ENCODE measurements at places on chromosomes 12 and 14. TPM values are rescaled to one million over a fixed set of nuclear protein-coding genes. Genes with fewer than 3 reads are reported as not detected.

DNA sequence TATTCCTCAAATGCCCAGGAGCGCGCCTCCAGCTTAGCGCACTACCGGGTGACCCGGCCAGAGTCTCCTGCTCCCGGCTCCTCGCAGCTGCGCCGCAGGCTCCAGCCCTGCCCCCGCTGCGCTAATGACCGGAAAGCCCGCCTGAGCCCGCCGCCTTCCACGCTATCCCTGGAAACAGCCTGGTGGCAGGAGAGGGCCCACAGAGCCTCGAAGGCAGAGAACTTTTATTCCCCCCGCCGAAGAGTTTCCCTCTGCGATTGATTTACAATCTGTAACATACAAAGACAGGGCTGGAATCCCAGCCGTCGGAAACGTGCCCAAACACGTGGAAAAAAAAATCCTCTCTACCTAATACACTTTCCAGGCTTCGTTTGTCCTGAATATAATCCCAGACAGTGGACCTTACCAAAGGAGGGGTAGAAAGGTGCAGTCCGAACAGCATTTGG is 1.5 kb downstream of the COL2A1 start:
- peak overlapping the region; percentile 83 for H3K27ac ChIP-seq
- peak; percentile 42 for DNase-seq
- peak overlapping the region; percentile 54 for H3K4me3 ChIP-seq

DNA sequence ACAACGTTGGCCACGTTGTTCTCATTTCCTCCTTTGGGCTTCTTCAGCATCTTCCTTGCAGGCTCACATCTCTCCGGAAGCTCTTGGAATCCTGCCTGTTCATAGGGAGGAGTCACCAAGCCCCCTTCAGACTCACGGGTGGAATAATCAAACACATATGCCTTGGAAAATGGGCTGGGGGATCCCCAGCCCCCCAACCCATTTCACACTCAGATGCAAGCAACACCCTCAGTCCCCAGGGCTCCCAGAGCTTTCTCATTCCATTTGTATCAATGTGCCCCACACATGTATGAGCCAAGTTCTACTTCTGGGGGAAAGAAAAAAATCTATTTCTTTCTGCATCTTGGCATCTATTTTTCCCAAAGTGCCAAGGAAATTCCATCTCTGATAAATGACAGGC is 33.1 kb downstream of the WSCD2 start:
- no peak for DNase-seq
- H3K27me3 ChIP-seq = no peaks in the 10 kb centered on the region
- no peaks in the 10 kb centered on the region for H3K36me3 ChIP-seq
- peaks cover 6% of the 10 kb centered on the region for H3K4me1 ChIP-seq
- no peak overlapping the region for H3K27ac ChIP-seq
- no peak overlapping the region for H3K4me3 ChIP-seq

- H3K27ac ChIP-seq = no peak overlapping the region
- H3K4me3 ChIP-seq = no peak overlapping the region
- no peaks in the 10 kb centered on the region for H3K27me3 ChIP-seq
- DNase-seq = no peak
- H3K4me1 ChIP-seq = peaks cover 8% of the 10 kb centered on the region
- no peaks in the 10 kb centered on the region for H3K36me3 ChIP-seq
Observed at GRCh38 chr14:71491931-71492330, 440.3 kb upstream of the RGS6 start.

DNA sequence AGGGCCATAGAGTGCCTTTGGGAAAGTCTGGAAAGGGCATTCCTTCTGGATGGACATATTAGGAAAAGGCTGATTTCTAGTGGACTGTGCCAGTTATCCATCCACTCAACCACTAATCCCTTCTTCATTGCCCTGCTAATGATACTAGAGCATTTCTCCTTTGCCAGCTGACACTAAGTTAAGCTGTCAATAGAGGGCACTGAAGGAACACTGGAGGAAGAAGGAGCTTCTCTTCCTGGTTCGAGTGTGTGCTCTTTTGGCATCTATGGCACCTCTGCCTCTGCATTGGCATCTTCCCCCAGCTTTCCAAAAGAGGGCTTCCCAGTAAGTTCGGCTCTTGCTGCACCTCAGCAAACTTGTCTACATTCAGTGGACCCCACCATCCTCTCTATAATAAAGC is 165.4 kb downstream of the DERA start:
- H3K36me3 ChIP-seq = no peaks in the 10 kb centered on the region
- no peaks in the 10 kb centered on the region for H3K27me3 ChIP-seq
- DNase-seq = no peak

DNA sequence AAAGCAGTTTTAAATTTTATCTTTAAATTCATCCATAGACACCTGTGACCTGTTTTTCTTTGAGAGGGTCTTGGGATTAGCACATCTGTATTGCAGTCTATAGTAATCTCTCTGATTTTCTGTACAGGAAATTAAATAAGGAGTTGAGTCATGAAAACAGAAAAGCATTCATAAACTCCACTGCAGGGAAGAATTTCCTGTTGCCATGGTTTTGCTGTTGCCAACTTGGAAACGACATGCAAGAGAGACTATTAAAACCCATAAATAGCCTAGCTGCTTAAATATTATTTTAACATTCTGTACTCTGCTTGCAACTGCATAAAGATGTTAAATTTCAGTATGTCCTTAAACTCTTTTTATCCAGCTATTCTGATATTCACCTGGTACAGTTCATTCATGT is 281.0 kb upstream of the RGS6 start:
- DNase-seq = peak; percentile 31
- no peaks in the 10 kb centered on the region for H3K4me1 ChIP-seq
- H3K27me3 ChIP-seq = no peaks in the 10 kb centered on the region
- H3K27ac ChIP-seq = peak overlapping the region; percentile 15
- H3K36me3 ChIP-seq = no peaks in the 10 kb centered on the region

DNA sequence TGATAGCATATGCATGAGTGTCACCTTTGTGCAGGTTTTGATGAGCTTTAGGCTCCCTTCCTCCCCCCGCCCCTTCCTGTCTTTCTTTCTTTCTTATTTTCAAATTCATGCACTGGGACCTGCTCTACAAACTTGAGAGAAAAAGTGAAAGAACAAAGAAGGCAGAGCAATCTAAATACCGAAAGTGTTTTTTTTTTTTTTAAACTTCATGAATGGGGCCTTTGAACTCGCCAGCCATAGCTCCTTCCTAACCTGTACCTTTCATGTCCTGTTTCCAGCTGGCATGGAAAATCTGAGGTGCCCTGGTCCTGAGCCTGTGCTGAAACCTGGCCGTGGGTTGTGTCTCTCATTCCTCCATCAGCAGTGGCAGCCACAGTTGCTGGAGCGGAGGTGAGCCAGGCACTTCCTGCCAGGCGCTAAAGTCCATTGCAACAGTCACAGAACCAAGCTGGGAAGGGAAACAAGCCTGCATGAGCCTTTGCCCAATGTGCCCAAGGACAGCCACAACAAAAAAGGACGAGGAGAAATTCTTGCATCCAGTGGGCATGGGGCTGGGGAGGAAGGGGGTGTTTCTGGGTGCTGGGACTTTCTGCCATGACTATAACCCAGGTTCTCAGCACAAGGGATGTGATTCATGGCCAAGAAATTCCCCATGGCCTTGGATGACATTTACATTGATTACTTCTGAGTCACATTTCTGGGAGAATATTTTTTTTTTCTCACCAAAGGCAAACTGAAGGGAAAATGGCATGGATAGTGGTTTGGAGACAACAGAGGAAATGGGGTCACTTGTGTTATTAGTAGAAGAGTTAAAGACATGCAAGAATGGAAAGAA is 102.7 kb downstream of the TMEM30B start:
- H3K36me3 ChIP-seq = no peaks in the 10 kb centered on the region
- H3K4me1 ChIP-seq = peaks cover 10% of the 10 kb centered on the region
- no peak overlapping the region for H3K27ac ChIP-seq
- DNase-seq = no peak

DNA sequence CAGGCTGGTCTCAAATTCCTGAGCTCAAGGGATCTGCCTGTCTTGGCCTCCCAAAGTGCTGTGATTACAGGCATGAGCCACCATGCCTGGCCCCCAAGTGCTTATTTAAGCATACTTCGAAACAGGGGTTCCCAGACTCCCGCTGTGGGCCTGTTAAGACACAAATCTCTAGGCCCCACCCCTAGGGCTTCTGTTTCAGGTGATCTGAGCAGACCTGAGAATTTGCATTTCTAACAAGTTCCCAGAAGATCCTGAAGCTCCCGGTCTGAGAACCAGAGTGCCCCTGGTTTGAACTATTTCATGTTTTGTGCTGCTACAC is 25.0 kb downstream of the GCH1 start:
- H3K4me3 ChIP-seq = no peak overlapping the region
- no peaks in the 10 kb centered on the region for H3K4me1 ChIP-seq
- H3K27ac ChIP-seq = no peak overlapping the region

DNA sequence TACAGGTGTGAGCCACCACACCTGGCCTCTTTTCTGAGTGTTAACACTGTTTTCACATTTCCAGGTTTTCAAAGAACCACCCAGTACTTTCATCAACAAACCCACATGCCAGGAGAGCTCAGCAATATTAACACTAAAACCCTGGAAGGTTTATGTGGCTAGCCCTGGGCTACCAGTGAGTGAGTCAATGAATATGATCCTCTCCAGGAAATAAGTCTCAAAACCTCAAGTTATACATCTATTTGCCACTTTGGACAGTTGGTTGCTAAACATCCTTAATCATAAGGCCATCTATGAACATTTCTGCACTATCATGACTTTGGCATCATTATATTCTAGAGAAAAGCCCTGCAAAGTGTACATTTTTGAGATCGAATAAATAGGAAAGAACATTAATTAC is 6.3 kb upstream of the CDKL1 start:
- H3K4me1 ChIP-seq = no peaks in the 10 kb centered on the region
- H3K36me3 ChIP-seq = no peaks in the 10 kb centered on the region
- H3K27me3 ChIP-seq = no peaks in the 10 kb centered on the region
- H3K4me3 ChIP-seq = no peak overlapping the region

DNA sequence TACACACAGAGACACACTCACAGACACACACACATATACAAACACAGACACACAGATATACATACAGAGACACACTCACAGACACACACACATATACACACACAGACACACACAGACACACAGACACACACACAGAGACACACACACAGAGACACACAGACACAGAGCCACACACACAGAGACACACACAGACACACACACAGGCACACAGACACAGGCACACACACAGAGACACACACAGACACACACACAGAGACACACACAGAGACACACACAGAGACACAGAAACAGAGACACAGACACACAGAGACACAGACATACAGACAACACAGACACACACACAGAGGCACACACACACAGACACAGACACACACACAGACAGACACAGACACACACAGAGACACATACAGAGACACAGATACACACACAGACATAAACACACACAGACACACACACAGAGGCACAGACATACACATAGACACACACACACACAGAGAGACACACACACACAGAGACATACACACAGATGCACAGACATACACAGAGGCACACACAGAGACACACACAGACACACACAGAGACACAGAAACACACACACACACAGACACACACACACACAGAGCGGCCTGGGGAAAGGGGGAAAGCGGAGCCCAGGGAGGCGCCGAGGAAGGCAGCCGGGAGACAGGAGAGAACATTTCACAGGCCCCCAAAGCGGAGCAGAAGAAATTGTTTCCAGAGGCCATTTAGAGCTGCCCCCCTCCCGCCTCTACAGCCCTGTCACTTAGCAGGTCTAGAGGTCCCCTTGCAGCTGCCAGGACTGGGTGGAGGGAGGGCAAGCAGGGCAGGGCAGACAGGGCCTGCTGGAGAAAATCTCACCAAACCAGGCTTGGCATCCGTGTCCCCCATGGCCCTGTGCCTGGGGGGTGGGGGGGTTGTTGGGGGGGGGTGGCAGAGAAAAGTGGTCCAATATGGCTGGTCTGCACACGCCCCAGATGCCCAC is 38.9 kb downstream of the SERPINA3 start:
- no peak for DNase-seq
- H3K27ac ChIP-seq = no peak overlapping the region
- H3K4me3 ChIP-seq = no peak overlapping the region
- H3K36me3 ChIP-seq = no peaks in the 10 kb centered on the region
- H3K27me3 ChIP-seq = no peaks in the 10 kb centered on the region

DNA sequence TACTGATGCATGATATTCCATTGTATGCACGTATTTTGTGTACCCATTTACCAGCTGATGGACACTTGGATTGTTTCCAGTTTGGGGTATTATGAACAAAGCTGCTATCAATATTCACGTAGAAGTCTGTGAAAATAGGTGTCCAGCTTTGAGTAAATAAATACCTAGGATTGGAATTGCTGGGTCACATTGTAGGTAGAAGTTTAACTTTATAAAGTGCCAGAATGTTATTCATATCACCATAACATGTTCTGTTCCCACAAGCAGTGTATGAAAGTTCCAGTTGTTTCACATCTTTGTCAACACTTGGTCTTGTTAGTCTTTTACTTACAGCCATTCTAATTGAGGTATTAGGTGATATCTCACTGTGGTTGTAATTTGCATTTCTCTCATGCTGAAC is 108.0 kb upstream of the METAP2 start:
- no peaks in the 10 kb centered on the region for H3K27me3 ChIP-seq
- H3K36me3 ChIP-seq = no peaks in the 10 kb centered on the region
- DNase-seq = no peak
- no peak overlapping the region for H3K27ac ChIP-seq
- no peak overlapping the region for H3K4me3 ChIP-seq
- no peaks in the 10 kb centered on the region for H3K4me1 ChIP-seq

DNA sequence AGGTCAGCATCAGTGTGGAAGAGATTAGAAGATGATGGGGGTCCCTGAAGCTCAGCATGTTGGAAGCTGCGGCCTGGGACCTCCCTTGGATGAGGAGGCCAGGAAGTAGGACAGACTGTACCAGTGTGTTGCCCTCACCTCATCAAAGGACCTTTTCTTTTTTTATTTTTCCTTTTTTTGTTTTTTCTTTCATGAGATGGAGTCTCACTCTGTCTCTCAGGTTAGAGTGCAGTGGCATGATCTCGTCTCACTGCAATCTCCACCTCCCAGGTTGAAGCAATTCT is 16.4 kb upstream of the FAM222A start:
- no peaks in the 10 kb centered on the region for H3K36me3 ChIP-seq
- H3K27me3 ChIP-seq = peaks cover 4% of the 10 kb centered on the region
- H3K4me3 ChIP-seq = no peak overlapping the region
- H3K27ac ChIP-seq = no peak overlapping the region

GRCh38 chr14:104240434-104241157 is 102.2 kb downstream of the KIF26A start:
- no peak overlapping the region for H3K4me3 ChIP-seq
- DNase-seq = no peak
- H3K36me3 ChIP-seq = no peaks in the 10 kb centered on the region
- no peak overlapping the region for H3K27ac ChIP-seq
- peaks cover 9% of the 10 kb centered on the region for H3K4me1 ChIP-seq

GRCh38 chr12:40889329-40889728 is 197.1 kb downstream of the CNTN1 start:
- no peaks in the 10 kb centered on the region for H3K4me1 ChIP-seq
- H3K27me3 ChIP-seq = no peaks in the 10 kb centered on the region
- no peak overlapping the region for H3K27ac ChIP-seq
- H3K36me3 ChIP-seq = no peaks in the 10 kb centered on the region

GRCh38 chr14:102849526-102850379 is 72.5 kb downstream of the TRAF3 start:
- H3K4me1 ChIP-seq = peaks cover 13% of the 10 kb centered on the region
- H3K4me3 ChIP-seq = no peak overlapping the region
- no peaks in the 10 kb centered on the region for H3K36me3 ChIP-seq
- no peaks in the 10 kb centered on the region for H3K27me3 ChIP-seq

RFX4 gene
- 18.6 TPM for total RNA-seq

LHX5 gene
- total RNA-seq = 1.6 TPM

DAAM1 gene
- 67.1 TPM for total RNA-seq

IFI27 gene
- 35.9 TPM for total RNA-seq

KRT86 gene
- total RNA-seq = 0.11 TPM

TMEM132C gene
- total RNA-seq = 25.0 TPM

LRRC43 gene
- 8.9 TPM for total RNA-seq

ADAM20 gene
- 4.0 TPM for total RNA-seq

All from spinal cord (tissue), 10 donors.